ENCODE measurements at places on chromosomes 1 and 21.
A peak's percentile ranks its signal among the peaks of the same experiment; 100 is the strongest.

DNA sequence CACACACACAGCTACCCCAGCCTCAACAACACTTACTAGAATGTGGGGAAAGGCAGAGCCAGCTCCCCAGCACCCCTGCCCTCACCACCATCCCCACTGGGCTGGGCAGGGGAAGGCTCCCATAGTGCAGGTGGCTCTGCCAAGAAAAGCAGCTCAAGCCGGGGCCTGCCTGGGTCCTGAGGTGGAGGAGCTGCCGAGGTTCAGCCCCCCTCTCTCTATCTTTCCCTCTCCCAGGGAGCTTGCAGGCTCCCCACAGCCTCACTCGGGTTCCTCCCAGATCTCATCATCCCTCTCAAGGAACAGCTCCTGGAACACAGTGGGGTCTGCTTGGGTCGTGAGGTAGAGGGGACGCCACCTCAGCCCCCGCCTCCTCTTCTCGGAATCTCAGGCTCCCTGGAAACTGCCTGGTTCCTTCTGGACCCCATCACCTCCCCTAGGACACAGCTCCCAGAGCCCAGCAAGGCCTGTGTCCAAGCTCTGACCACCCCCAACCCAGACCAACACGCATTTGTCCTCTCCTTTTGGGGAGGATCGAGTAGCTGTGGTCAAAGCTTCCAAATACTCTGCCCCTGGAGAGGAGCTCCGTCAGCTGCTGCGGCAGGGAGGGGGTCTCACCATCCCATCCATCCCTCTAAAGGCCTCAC, 704 bp downstream of the S100A16 start:
- DNase-seq: peak; percentile 75

DNA sequence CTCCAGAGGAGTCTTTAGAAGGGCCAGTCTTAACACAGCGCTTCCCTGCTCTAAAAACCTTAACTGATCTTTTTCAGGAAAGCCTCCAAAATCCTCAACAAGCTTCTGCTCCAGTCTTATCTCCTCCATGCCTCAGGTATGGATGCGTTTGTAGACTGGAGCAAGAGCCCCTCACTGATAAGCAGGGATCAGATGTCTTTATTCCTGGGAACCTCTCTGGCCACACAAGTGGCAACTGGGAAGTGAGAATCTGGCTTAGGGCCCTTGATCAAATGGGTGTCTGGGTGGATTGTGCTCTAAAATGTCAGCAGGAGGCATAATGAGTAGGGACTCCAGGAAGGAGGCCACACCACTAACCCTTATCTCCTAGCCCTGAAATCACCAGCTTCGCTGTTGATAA, 1.4 kb downstream of the ZBTB8A start:
- DNase-seq: no peak

DNA sequence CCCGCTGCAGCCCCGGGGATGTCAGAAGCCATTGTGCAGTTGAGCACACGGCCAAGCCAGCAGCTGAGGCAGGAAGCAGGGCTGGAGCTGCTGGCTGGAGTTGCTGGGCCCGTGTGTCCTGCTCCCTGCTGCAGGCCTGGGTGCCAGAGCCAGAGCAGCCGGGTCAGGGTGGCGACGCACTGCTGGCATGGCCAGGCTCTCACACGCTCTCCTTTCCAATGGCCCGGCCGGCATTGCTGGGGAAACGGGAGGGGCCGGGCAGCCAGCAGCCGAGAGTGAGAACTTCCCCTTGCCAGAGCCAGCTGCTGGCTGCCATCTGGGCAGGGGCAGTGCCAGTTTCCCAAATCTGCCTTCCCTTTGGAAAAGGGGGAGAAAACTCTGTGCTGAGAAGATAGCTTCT, 82.4 kb upstream of the PROX1 start:
- DNase-seq: peak; percentile 53

GRCh38 chr1:226429858-226430715, 22.2 kb upstream of the PARP1 start:
- DNase-seq: no peak

DNA sequence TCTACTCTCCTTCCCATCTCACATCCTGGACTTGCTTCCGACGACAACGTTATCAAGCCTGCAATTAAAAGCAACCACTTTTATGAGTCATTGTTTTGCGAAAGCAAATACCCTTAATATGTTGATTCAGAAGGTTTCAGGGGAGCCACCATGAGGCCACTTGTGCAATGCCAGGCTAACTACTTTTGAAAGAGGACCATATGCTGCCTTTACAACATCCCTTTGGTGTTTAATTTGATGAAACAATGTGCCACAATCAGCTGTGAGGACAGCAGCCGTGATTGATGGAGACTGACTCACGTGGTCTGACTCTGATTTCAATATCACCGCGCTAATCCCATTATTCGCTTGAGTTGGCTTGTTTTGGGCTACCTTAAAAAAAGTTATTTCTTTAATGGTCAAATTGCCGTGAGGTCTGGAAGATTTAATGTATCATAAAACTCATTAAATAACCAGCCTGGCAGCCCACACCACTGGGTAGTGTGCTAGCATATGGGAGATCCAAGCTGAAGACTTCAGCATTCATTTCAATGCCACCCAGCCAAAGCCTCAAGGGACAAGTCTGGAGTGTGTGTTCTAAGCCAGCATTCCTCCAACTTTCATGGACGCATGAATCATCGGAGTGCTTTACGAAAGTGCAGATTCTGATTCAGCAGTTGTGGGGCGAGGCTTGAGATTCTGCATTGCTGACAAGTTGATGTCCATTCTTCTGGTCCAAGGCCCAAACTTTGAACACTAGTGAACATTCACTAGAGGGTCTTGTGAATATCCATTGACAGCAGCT, 73.3 kb upstream of the PAXBP1 start:
- DNase-seq: no peak

Measured in aorta (tissue), 5 donors.